Caki2 (cell line): ENCODE measurements at places on chromosomes 3 and 15.

DNA sequence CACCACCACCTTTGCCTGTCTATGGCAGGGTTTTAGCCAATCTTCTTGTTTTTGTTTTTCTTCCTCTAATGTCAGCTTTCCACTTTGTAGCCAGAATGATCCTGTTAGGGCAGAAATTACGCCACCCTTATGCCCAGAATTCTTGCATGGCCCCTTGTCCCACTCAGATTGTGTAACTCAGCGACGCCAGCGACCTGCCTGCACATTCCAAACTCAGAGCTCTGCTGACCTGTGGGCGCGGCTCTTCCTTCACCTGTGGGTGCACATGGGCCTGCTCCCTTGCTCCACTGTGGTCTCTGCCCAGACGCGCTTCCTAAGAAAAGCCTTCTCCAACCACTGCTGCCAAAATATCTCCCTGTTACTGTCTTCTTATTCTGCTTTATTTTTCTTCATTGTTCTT lies 45.0 kb downstream of the MED12L start:
- DNase-seq = no peak

DNA sequence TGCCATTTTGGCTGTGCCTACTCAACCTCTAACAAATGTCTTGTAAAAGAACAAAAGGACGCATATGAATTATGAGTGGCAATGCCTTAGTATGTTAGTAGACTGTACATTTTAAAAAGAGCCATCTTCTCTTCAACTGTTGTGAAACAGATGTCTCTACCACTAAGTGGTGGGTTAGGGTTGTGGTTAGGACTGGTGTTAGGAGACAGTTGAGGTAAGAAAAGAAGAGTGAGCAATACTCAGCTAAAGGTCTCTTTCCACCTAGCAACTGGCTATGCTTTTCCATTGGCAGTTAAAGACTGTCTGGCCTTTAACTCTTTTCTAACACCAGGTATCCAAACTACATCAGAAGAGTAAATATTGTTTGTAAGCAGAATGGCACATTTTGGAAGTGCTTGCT lies 221.7 kb upstream of the TBC1D5 start:
- DNase-seq = no peak

GRCh38 chr3:144294659-144295538 lies 323.3 kb downstream of the DIPK2A start:
- DNase-seq = no peak

DNA sequence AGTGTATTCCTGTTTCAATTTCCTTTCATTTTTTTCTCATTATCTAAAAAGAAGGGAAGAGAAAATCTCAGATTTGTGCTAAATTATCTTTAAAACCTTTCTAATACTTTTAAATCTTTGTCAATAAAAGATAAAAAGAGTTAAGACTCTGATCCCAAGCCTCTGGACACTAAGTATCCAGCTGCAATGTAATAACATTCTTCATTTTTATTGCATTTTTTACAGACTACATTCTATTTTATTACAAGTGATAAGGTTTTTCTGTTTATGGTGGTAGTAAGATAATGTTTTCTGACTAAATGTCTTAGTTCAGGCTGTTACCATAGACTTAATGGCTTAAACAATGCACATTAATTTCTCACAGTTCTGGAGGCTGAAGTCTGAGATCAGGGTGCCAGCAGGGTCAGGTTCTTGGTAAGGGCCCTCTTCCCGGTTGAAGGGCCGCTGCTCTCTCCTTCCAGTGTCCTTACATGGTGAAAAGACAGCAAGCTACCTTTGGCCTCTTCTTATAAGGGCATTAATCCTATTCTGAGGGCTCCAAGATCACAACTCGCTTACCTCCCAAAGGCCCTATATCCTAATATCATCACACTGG lies 19.7 kb downstream of the KCNAB1 start:
- DNase-seq = no peak

GRCh38 chr15:86647810-86648440 lies 568.3 kb downstream of the AGBL1 start:
- no peak for DNase-seq

- DNase-seq = peak; percentile 71
Measured at GRCh38 chr3:185807445-185808068, 17.3 kb downstream of the IGF2BP2 start.

GRCh38 chr15:77021803-77022381 lies 27.0 kb downstream of the PSTPIP1 start:
- DNase-seq = no peak

GRCh38 chr3:46853441-46854415 lies 9.5 kb downstream of the MYL3 start:
- DNase-seq = no peak

DNA sequence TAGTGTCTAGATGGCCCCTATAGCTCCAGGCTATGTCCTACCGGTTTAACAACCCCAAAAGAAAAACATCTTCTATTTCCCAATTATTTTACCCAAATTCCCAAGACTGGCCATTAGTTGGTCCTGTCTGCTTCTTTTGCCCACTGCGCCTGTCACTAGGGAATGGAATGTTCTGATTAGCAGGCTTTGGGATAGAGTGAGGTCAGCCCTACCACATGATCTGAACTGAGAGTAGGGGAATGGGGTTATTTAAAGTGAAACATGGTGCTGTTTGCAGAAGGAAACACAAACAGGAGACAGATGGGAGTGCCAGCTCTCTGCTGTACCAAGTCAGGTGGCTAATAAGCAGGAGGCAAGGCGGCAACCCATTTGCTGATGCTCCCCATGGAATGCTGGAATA lies 635.6 kb upstream of the CFAP20DC start:
- no peak for DNase-seq

- no peak for DNase-seq
Measured at GRCh38 chr3:118970819-118971218, 63.8 kb downstream of the IGSF11 start.

GRCh38 chr15:90869601-90870353 lies 1.4 kb downstream of the FURIN start:
- peak; percentile 87 for DNase-seq

DNA sequence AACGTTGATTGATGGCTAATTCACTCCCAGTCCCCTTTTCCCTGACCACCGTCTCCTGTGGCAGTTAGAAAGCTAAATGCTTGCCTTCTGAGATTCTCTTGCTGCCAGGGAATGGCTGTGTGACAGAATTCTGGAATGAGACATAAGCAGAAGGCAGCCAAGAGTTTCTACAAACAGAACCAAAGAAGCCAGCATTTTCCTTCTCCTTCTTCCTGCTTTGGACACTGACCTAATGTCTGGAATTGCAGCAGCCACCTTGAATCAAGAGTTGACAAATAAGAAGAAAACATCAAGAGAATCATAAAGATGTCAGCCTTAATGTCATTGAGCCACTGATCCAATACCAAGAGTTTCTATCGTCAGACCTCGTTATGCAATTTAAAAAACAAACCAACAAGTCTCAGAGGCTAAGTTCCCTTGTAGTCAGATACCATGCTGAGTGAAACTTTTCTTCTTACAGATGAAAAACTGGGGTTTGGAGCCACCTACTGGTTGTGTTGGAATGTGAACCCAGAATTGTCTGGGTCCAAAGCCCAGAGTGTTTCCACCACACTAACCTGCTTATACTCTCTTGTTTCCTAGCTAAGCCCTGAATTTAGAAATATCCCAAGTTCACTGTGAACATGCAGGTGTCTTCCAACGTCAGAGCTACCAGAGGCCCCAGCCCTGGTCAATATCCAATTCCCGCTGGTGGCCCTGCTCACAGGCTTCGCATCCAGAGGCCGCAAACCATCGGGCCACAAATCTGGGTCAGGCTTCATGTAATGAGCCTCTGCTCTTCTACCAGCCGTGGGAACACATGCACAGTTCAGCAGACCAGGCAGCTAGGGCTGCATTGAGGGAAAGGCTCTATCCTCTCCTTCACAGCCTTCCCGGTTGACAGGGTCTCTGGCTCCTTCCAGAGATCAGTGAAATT lies 42.5 kb downstream of the MCF2L2 start:
- peak; percentile 67 for DNase-seq

DNA sequence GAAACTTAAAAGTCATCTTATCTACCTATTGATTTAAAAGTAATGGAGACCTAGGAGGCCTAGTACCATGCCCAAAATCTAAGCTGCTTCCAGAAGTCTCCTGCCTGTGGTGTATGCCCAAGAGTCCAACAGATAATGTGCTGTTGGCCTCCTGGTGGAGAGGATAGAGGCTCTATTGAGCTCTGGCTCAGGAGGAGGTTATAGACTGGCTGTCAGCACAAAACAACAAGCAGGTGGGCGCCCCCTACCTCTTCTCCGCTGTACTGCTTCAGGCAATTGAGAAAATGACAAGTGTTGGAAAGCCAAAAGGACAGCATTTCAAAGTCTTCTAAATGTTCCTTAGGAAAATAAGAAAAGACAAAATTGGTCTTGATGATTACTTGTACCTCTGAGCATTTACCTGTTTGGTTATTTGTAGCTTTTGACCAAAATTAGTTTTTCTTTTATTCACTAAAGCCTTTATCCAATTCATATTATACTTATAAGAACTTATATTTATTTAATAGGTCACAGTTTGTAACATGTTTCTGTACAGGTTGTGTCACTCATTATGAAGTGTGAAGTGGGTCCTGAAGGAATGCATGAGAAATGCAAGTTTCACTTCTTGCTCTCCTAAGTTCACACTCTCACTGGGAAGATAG lies 17.2 kb upstream of the GNB5 start:
- DNase-seq = peak; percentile 56

GRCh38 chr15:78384651-78385050 lies 44.5 kb downstream of the CRABP1 start:
- DNase-seq = no peak

- DNase-seq = no peak
Measured at GRCh38 chr3:74426571-74426970, 187.9 kb downstream of the CNTN3 start.

DNA sequence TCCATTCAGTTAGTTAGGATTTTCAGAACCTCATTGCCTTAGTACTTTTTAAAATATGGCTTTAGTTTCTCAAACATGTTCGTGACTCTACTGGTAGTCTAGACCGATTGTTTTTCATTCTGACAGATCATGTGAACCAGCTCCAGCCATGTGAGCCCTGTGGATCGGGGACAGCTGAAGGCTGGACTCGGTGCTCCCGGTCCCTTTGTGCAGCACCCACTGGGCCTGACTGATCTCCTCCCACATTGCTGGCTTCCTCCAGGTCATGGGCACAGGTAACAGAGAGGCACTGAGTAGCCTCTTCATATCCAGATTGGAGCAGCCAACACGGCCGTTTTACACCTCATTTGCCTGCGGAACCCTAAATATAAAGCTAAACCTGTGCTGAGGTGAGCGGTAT lies 30.5 kb downstream of the NIPA2 start:
- no peak for DNase-seq

- DNase-seq = no peak
Measured at GRCh38 chr3:146832857-146833458, 227.8 kb upstream of the PLSCR5 start.

DNA sequence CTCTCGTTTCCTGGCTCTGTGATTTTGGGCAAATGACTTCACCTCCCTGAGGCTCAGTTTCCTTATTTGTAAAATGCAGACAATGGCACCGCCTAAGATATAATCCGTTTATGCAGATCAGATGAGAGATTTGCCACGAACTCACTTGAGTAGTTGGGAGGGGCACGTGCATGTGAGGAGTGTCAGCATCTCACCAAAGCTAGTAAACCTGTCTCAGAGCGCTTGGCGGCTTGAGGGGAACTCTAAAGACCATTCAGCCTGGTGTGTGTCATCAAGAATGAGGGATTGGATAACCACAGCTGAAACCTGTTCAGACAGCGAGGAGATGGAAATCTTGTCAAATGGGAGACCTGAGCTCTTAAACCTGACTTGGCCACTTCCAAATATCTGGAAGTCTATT lies 48.7 kb downstream of the BDH1 start:
- no peak for DNase-seq

DNA sequence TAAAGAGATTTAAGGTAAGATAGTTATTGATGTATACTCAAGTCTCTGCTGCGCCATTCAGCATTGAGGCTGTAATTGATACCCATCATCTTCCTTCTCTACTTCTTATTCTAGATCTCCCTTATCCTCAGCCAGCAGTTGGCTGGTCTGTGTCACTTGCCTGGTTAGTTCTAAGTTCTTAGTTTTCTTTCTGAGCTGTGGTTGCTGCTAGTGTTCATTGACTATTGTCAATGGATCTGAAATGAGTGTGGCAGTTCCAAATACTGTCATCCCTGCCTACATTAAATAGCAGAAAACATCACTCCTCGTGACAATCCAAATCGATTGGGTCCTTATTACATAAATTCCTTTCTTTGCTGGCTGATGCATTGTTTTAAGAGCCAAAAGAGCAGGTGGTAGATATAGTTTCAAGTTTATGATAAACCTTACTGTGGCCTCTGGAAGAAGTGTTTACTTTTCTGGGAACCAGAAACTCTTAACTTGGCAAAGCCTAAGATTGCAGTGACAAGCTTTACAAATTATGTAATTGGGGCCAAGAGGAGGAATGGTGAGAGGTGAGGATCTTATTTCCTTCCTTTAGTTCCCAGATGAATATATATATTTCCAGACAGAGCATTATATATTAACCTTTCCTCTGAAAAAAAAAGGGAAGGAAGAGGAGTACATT lies 168.0 kb downstream of the GMNC start:
- DNase-seq = no peak

GRCh38 chr3:44077267-44077666 lies 164.4 kb upstream of the TOPAZ1 start:
- DNase-seq = no peak

DNA sequence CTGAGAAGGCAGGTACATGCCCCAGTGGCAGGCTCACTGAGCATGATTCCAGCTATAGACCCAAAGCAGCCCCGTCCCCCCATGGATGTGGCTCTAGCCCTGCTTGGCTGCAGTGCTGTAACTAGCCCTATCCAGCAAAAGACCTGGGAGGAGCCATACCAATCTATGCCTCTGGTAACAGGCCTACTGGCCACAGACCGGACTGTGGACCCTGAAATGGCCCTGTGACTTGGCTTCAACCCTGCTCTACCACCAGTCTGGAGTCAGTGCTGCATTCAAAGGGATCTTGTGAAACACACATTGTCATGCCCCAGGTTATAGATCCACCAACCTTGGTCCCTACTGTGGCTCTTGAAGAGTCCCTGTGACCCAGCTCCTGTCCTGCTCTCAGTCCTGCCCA lies 46.7 kb downstream of the OXSM start:
- DNase-seq = no peak

DNA sequence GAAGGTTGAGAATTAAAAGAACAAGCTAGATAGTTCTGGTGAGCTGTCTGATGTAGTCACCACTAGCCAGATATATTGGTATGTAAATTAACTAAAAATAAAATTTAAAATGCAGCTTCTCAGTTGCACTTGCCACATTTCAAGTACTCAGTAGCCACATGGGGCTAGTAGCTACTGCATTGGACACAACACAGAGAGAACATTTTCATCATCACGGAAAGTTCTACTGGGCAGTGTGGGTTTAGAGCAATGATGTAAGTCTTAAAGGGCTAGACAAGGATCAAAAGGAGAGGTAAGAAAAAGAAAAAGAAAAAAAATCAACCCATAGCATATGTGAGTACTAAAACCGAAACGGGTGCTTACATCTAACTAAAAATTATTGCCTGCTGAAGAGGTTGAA lies 282.4 kb upstream of the LRRFIP2 start:
- DNase-seq = no peak
